ENCODE measurements at places on chromosomes 6 and 20. TPM values are rescaled to one million over a fixed set of nuclear protein-coding genes. Genes with fewer than 3 reads are reported as not detected.

DNA sequence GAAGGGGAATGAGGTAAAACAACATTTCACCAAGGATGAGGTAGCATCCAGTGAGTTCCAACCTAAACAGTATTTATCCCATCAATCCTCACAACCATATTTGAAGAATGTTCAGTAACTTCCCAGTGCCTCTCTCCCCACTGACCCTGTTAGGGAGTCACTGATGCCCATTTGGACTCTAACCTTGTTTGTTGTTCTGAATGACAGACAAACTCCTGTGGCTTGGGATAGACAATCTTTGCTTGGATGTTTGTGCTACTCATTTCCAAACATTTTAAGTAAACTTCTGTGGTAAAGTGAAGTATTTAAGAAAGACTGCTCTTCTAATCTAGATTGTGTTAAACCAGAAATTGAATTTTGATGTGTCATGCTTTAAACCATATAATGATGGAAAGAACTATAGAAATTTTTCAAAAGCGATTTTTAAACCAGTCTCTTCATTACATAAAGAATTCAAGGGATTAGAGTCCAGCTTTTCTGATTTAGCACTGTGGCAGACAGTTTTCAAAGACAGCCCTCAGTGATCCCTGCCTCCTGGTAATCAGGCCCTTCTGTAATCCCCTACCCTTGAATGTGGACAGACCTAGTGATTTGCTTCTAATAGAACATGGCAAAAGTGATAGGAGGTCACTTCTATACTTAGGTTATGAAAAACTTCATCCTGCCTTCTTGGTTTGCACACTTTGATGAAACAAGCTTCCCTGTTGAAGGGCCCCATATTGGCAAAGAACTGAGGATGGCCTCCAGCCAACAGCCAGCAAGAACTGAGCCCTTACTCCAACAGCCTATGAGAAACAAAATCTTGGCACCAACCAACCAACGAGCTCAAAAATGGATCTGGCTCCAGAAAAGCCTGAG, 191.6 kb downstream of the DST start:
- DNase-seq: no peak

DNA sequence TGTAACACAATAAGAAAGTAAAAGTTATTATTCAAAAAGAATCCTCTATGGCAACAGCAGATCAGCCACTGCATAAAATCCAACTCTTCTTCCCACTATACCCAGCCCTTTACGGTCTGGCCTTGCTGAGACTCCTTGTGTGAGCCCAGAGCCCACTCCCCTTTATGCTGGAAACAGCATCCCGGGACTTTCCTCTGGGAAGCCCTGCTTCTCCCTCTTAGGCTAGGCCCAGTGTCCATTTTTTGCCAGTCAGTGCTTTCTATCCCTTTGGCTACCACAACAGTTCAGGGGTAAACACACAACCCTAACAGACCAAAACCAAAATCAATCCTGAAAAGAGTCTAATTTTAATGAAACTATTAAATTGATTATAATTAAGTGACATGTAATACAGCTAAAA, 20.6 kb downstream of the FKBP5 start:
- DNase-seq: no peak

DNA sequence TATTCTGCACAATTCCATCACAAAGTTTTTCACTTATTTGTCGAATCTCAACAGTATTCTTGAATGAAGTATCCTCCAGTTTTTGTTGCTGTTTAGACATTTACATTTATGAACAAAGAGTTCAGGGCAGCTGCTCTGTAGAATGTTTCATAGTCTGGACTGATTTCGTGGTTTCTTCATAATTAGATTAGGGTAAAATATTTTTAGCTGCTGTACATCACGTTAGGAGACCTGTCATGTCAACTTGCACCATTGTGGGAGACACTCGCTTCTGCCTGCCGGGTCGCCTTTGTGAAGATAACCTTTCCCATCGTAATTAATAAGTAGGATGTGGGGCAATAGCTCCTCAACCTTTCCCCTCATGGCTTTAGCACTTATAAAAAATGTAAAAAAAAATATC, 27.5 kb upstream of the RPS6KA2 start:
- DNase-seq: no peak

ACTL10 gene
- total RNA-seq: 0.93 TPM

ARMH2 gene
- total RNA-seq: not detected

GNAS-AS1 gene
- 0.42 TPM for total RNA-seq

- DNase-seq: no peak
Measured at GRCh38 chr6:162538643-162539064, 188.9 kb downstream of the PRKN start.

DNA sequence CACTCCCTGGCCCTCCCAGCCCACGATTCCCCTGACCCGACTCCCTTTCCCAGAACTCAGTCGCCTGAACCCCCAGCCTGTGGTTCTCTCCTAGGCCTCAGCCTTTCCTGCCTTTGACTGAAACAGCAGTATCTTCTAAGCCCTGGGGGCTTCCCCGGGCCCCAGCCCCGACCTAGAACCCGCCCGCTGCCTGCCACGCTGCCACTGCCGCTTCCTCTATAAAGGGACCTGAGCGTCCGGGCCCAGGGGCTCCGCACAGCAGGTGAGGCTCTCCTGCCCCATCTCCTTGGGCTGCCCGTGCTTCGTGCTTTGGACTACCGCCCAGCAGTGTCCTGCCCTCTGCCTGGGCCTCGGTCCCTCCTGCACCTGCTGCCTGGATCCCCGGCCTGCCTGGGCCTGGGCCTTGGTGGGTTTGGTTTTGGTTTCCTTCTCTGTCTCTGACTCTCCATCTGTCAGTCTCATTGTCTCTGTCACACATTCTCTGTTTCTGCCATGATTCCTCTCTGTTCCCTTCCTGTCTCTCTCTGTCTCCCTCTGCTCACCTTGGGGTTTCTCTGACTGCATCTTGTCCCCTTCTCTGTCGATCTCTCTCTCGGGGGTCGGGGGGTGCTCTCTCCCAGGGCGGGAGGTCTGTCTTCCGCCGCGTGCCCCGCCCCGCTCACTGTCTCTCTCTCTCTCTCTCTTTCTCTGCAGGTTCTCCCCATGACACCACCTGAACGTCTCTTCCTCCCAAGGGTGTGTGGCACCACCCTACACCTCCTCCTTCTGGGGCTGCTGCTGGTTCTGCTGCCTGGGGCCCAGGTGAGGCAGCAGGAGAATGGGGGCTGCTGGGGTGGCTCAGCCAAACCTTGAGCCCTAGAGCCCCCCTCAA, at the start of gene LTA:
Gene LTA (plus strand): TSS at position 249 of the 871 bp plus-strand sequence. CDS start 454 bp downstream, at position 703.
- DNase-seq: no peak

- DNase-seq: no peak
Measured at GRCh38 chr6:19477563-19477962, 359.6 kb upstream of the ID4 start.

DNA sequence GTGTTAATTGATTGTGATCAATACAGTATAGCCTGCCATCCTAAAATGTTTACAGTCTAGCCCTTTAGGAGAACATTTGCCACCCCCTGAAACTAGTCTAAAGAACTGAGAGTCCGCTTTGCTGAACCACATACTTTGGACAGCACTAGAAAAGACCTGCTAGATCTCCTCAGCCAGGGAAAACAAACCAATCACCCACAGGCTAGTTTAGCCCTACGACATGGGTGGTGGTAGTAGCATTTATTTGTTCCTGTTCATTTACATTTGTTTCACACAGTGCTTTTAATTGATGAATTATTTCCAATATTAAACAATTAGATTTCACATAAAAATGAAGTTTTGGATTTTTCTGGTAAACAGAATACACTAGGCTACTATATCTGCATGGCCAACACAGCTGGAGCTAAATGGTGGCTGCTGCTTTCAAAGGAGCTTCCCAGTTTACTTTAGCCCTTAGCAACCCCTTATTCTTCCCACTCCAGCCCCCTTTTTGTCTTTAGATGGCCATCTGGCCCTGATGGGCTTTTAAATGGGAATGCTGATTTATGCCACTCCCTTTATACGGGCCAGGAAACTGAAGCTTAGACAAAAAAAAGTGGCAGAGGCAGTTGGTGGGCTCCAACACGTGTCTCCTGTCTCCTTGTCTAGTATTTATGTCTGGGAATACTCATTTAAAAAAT, 72.4 kb downstream of the ADGRG6 start:
- DNase-seq: no peak

DNA sequence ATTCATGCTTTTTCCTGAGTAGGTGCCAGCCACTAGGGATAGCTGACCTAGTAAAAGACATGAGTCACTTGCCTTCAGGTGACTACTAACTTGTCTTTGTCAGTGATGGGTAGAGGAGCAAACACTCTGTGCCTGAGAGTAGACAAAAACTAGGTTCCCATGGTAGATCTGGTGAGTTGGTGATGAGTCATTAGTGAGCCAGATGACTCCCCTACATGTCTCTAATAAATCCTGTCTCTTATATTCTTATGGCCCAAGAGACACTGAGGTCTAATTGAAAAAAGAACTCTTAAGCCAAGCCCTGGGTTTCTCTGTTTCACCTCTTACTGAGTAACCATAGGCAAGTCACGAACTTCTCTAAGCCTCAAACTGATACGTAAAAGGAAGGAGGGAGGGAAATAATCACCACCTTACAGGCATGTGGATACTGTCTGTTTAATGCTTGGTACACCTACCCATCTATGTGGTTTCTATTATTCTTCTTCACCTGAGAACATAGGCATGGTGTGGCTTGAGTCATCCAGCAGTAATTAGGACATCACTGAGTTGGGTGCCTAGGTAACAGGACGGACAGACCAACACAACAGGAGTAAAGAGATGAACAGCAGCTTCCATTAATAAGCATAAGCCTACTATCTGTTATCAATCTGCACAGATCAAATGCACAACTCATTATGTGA, 20.3 kb downstream of the TTPAL start:
- DNase-seq: no peak

DNA sequence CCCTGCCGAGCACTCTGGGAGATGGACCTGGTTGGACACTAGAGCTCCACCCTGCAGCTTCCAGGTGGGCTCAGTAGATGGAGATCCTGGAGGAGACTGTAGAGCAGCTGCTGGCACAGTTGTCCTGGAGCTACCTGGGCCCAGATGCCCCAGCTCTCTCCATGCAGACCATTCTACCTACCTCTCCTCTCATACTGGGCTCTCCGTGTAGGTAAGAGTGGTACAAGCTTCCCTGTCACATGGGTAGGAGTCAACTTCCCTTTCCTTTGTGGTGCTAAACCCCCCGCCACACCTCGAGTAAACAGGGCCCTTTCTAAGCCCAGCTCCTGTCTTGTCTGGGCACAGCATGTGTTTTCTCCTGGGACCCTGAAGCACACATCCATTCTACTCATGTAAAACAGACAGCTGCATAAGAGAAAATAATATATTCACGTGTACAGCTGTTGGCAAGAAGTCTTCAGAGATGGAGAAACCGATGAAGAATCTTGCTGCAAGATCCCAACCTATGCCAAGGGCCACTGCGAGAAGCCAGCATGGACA, 108.1 kb upstream of the DUSP22 start:
- no peak for DNase-seq

TRIM40 gene
- not detected for total RNA-seq

GRCh38 chr6:47133230-47134000, 91.3 kb upstream of the ADGRF1 start:
- no peak for DNase-seq

- DNase-seq: no peak
Measured at GRCh38 chr20:64102647-64103354, 4.6 kb downstream of the NPBWR2 start.
